PC-9 (cell line): ENCODE measurements at places on chromosomes 1 and 21. TPM values are rescaled to one million over a fixed set of nuclear protein-coding genes. Genes with fewer than 3 reads are reported as not detected.

ARF1 gene
- total RNA-seq = 431 and 595 TPM in 2 replicates

CBS gene
- total RNA-seq = 102 and 108 TPM in 2 replicates

SPRR1B gene
- not detected in 2 replicates for total RNA-seq

DCST1 gene
- total RNA-seq = 0.22 and 0.43 TPM in 2 replicates

PERM1 gene
- 0.60 and 0.81 TPM in 2 replicates for total RNA-seq

DIO1 gene
- total RNA-seq = not detected in 2 replicates

TRIM17 gene
- 47.4 and 55.5 TPM in 2 replicates for total RNA-seq

DNA sequence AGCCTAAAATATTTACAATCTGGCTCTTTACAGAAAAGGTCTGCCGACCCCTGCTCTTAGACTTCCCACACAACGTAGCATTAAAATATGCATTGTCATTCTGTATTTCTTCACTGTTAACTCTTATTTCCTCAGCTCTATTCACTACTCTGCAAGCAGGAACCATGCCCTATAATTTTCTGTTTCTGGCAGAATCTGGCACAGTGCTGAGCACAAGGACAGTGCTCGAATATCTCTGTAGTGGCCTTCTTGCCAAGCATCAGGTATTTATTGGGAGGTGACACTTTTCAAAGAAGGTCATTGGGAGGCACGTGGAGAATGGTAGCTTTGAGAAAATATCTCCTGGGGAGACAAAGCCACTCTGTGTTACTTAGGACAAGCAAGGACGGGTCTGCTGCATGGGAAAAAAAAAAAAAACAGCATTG is 77.9 kb downstream of the PSMG1 start:
- DNase-seq = no peak

DNA sequence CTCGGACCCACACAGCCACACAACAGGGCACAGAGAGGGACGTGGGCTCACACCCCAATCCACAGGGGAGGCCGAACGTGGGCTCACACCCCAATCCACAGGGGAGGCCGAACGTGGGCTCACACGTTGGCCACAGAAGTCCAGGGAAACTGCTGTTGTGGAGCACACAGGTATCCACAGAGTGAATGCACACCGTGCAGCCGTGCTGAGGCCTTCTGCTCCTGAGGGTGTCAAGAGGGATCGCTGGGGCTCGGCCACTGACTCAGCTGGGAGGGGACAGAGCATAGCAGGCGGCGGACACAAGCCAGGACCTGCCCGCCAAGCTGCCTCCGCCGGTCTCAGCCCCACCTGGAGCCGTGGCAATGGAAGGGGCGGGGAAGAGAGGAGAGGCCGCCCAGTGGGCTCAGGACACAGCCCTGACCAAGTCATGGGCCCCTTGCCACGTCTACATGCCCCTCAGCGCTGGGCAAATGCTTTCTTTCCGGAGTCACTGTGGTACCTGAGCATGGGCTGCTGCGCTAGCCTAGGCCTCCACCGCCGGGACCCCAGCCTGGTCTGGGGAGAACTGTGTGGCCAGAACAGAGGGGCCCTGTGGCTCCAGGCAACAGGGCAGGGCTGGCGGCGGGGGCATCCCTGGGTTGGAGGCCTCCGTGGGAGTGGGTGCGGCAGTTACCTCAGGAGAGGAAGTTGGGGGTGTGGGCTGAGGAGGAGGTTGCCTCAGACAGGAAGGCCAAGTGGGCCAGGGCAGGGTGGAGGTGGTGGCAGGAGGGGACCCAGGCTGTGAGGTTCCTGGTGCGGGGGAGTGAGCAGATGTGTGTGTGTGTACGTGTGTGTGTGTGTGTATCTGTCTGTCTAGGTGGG is 1.2 kb downstream of the SYTL1 start:
- peak; percentile 62 for DNase-seq

GRCh38 chr21:18285379-18285778 is 40.7 kb downstream of the CHODL start:
- DNase-seq = no peak

- DNase-seq = no peak
These were observed 4.6 kb downstream of the PNRC2 start for GRCh38 chr1:23964235-23964668.

- no peak for DNase-seq
These were observed 122.5 kb downstream of the KIF26B start for GRCh38 chr1:245277276-245277675.

GRCh38 chr1:78171736-78172590 is 126.2 kb downstream of the GIPC2 start:
- no peak for DNase-seq

DNA sequence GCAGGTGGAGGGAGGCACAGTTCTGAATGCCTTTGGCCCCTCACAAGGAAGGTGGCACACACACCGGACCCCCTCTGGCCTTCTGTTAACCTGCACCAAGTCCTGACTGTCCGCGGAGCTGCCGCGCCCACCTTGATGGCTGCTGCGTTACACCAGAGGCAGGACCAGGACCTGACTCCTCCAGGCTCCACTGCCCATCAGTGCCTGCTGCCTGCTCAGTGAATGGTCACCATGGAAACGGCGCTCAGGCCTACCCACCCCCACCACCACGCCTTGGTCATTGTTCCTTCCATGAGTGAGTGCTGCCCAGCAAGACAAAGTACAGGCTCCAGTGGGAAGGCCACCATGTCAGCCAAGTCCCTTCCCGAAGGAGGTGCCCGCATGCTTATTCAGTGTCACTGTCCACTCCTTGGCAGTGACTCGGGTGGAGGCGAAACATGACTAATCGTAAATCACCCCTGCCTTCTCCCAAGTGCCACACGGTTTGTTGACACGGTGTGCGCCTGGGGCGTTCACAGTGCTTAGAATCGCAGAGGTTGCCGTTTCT is 57.3 kb downstream of the SLC37A1 start:
- DNase-seq = no peak

DNA sequence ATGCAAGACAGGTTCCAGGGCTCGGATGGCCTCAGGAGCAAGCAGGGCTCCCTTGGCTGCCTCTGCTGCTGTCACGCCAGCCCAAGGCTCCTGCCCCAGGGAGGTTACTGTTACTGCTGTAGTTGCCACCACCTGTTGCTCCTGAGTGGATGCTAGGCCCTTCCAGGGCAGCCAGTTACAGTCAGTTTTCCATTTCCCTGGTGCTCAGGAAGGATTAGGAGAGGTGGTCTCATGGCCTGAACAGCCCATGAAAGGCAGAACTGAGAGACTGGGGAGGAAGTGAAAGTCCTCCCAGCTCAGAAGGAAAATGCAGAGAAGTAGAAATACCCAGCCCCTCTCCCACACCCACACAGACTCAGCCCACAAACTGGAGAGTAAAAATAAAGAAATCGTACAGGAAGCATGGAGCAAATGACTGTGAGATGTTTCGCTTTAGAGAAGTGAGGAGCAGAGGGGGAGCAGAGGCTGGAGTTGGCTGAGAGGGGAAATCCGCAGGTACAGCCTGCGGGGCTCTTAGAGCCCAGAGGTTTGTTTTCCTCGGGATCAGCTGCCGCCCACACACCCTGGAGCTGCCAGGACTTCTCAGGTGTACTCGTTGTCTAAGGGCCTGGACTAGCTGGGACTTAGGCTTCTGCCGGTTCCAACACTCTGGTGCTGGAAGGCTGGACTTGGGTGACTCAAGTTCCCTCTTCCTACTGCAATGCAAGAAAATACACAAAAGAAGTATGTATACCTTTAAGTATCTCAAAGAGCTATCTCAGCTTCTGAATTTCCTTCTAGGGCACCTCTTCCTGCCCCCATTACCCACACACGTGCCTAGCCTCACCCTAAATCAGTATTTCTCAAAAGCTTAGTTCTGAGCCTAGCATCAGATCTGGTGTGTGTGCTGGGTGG is 2.3 kb downstream of the IL6R start:
- DNase-seq = no peak

DNA sequence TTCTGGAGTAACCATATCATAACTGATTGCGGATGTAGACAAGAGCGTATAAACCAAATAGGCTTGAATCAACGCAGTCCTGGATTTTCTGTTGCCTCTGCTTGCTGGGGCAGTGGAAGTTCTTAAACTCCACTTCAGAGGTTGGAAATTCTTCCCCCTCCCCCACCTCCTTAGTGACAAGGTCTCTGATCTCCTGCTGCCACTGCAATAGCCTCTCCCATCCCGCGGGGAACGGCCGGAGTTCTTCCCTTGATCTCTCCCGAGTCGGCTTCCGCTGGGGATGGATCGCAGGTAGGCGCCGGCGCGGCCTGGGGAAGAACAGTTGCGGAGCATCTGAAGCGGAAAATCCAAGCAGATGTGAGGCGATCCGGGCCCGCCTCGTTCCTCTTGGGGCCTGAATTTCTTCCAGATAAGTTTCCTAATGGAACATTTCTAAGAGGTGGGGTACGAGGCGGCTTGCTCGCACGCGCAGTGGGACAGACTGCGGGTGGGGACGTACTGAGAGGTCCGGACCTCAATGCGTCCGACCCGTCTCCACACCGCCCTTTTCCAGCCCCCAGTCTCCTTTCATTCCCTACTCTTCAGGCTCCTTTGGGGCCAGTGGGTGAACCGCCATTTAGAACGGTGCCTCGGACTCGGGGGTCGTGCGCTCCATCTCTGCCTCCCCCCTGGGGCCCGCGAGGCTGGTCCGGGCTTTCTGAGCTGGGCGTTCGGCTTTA is 3.1 kb upstream of the SIM2 start:
- no peak for DNase-seq

DNA sequence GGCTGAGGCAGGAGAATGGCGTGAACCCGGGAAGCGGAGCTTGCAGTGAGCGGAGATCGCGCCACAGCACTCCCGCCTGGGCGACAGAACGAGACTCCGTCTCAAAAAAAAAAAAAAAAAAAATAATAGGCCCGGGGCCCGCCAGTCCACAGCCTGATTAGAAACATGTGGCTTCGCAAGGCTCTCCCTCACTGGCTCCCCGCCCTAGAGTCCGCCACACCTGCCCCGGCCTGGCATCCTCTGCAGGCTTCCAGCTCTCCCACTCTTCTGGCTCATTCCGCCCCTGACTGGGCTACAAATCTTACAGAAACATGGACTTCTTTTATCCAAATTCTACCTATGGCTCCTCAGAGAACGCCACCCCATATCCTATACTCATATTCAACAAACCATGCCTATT is 32.4 kb downstream of the PGBD5 start:
- no peak for DNase-seq

GRCh38 chr21:42039911-42040351 is 29.8 kb upstream of the ZBTB21 start:
- DNase-seq = no peak

- no peak for DNase-seq
These were observed 76.0 kb upstream of the SOD1 start for GRCh38 chr21:31583498-31583897.

DNA sequence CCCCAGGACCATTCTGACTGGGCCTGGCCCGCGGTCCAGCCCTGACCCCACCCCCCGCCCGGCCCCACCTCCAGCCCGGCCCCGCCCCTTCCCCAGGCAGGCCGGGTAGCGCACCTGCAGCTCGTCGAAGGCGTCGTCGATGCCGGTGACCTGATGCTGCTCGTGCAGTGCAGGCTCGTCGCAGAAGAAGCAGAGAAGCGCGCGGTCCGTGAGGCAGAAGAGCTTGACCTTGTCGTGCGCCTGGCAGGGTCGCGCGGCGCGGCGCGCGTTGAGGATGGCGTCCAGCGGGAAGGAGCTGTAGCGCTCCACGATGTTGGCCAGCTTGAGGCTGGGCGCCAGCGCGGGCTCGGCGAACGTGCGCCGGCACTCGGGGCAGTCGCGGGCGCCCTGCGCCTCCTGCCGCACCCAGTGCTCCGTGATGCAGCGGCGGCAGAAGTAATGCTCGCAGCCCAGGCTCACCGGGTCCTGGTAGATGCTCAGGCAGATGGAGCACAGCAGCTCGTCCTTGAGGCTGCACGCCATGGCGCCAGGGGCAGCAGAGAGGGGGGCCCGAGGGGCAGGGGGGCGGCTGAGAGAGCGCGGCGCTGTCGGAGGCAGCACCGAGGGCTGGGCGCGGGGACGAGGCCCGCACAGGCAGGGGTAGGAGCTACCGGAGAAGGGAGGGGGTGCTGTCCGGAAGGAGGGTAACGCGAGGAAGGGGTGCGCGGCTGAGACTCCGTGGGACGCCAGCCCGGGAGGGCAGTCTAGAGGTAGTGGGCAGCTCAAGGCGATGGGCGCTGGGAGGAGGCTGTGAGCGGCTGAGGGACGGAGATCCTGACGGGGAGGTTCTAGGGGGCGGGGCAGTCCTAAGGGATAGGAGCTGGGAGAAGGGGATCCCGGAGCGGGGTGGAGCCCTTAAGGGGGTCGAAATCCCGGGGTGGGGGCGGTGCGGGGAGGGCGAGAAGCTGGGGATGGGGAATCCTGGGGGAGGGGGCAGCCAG is 642 bp downstream of the TRIM62 start:
- peak; percentile 76 for DNase-seq

- no peak for DNase-seq
These were observed 499.2 kb downstream of the OMA1 start for GRCh38 chr1:58047265-58047858.

DNA sequence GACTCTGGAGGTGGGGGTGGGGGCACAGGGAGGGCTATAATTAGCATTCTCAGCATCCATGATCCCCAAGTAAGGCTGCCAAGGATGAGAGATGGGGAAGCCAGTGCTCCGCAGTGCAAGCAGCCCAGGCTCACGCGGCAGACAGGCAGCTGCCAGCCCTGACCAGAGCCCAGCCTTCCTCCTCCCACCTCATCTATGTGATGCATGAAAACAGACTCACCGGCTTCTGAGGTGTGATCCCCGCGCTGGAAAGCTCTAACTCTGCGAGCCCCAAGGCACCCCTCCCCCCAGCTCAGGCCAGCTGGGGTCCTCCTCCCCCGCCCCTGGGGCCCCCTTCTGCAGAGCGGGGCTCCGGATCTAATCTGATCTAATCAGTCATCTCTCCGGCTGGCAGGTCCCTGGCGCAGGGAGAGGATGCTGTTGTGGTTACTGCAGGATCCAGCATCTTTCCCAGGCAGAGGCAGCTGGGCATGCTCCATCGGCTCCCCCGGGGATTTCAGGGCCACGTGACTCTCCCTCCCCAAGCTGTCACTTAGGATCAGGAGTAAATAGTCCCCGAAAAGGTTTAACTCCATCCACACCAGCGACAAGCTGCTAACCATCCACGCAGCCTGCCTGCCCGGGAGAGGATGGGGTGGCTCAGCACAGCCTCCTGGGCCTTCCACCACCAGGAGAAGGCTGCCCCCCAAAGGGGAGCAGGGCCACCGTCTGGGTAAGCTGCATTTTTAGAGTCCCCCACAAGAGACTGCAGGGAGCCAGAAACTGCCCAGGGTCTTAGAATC is at the start of gene PLEKHA6:
Gene PLEKHA6, minus strand, starts transcription at position 456 of the 782 bp plus-strand sequence. CDS start 86,202 bp downstream, outside the sequence.
- peak; percentile 18 for DNase-seq

- peak; percentile 65 for DNase-seq
These were observed 141.1 kb downstream of the TLR5 start for GRCh38 chr1:223001653-223002634.

- DNase-seq = no peak
These were observed 1.8 kb downstream of the NCDN start for GRCh38 chr1:35559317-35559944.

DNA sequence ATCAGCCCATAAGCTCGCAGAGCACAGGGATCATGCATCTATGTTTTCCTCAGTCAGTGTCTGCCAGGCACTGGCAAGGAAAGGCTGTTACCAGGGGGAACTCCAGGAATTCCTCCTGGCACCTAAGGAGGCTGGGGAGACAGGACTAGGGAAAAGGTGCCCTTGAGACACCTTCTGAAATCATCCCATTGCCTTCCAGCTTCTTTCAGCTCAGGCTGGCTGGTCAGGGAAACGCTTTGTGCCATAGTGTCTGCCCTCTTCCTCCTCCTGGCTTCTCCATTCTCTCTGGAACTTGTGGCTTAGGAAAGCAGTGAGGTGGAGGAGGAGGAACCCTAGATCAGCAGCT is 13.8 kb downstream of the LMNA start:
- DNase-seq = no peak
